Activated naive CD4-positive, alpha-beta T cell treated with anti-CD3 and anti-CD28 coated beads, Interleukin-2, amount 50 U/mL, for 72 hours (primary cell): ENCODE measurements at places on chromosomes 3 and 15. TPM values are rescaled to one million over a fixed set of nuclear protein-coding genes. Genes with fewer than 3 reads are reported as not detected.

Gene FGF7
- not detected for total RNA-seq

Gene SLC22A13
- 1.1 TPM for total RNA-seq

Gene IQCF5
- not detected for total RNA-seq

GRCh38 chr15:69407719-69408400 is 6.3 kb upstream of the KIF23 start:
- DNase-seq: no peak

DNA sequence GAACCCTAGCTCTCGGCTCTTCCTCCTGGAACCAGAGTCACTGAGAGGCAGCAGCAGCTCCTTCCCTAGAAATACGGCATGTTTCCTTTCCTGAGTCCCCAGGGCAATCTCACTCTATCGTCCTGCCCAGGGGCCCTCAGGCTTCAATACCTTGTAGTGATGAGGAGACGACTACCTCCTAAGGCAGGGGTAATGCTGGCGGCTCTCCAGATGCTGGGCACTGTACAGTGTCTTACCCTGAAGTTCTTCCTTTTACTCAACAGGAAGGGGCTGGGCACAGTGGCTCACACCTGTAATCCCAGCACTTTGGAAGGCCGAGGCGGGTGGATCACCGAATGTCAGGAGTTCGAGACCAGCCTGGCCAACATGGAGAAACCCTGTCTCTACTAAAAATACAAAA is 13.5 kb downstream of the TMEM44 start:
- no peak for DNase-seq

- no peak for DNase-seq
Measured at GRCh38 chr3:124701687-124702086, 28.6 kb upstream of the UMPS start.

DNA sequence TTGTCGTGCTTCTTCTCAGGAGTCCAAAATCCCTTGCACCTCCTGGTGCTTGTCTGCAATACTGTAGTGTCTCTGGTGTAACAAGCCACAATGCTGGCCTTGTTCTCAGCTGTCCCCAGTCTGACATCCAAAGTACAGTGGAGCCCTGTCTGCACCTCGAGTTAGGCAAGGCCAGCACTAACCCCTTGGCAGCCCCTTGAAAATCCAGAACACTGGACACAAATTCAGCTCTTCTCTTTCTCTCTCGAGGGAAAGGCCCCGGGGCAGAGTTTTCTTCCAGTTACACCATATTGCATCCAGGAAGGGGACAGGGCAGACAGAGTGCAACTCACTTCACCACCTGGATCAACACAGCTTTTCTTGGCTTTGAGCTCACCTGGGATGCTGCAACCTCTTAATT is 91.3 kb upstream of the ATP10A start:
- no peak for DNase-seq

DNA sequence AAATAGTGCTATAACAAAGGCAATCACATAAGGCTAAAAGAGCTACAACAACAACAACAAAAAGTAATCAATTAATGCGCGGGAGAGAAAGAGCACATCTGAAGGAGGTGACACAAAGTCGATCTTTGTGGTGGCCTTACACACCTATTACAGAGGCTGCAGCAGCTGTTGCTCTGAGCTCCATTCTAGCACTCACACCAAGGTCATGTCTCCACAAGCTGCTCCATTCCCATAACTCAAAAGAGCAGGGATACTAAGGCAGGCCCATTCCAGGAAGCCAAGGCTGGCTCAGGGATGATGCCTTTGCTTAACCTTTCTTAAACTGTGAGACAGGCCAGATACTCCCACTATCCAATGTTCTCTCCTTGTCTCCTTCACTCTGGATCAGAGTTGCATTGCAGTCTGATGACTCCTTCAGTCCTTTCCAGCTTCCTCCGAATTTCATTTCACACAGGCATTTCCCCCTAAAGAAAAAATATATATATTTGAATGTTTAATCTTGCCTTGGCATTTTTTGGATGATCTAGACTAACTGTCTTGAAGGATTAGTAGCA is 52.7 kb downstream of the SNTN start:
- no peak for DNase-seq

DNA sequence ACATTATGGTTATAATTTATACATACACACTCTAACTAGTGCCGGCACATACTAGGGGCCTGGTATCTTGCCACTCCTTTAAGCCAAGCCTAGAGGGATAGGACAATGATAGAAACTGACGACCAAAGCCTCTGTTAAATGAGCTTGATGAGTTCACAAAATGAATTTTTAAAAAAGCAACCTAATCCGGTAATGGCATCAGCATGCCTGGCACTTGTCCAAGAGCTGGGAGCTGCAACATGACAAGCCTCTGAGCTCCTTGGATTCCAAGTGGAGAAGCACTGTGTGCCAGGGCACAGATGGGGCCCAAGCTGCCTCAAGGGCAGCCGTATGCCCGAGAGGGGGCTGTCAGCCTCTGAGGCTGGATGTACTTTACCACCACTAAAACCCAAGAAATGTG is 9.7 kb downstream of the ETV5 start:
- no peak for DNase-seq

DNA sequence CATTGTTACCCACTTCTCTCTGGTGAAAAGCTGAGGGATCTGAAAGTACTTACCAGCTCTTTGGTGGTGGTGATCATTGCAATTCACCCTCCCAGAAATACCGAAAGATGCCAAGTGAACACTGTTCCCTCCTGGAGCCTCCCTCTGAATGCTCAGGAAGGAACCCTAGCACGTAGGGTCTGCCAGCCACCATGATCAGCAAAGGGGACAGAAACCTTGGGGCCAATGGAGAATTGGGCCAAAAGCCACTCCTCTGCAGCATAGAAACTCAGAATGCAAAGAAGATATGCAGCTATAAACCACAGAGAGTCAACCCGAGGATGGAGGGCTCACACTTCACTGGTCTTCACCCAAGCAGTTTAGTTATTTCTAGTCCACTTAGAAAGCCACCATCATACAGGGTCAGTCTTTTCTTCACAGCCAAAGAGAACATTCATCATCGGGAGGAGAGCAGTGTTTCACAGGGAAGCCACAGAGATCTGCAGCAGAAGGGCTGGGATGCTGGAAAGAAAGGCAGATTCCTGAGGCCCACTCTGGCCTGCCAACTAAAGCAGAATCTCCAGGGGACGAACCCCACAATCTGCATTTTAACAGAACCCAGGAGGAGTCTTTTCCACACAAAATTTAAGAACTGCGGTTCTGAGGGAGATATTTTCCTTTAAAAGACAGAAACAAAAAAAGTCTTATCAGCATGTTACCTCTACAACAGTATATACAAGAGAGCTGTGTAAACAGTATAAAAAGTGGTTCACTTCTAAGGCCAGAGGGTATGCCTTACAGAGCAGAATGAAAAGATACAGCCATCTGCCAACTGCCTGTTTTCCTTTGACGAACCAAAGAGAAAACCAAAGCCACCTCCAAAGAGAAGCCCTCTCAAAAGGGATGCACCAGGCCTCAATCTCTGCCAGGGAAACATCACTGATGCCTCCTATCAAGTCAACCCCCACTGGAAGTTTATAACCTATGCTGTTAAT is 11.3 kb downstream of the TBC1D2B start:
- no peak for DNase-seq

DNA sequence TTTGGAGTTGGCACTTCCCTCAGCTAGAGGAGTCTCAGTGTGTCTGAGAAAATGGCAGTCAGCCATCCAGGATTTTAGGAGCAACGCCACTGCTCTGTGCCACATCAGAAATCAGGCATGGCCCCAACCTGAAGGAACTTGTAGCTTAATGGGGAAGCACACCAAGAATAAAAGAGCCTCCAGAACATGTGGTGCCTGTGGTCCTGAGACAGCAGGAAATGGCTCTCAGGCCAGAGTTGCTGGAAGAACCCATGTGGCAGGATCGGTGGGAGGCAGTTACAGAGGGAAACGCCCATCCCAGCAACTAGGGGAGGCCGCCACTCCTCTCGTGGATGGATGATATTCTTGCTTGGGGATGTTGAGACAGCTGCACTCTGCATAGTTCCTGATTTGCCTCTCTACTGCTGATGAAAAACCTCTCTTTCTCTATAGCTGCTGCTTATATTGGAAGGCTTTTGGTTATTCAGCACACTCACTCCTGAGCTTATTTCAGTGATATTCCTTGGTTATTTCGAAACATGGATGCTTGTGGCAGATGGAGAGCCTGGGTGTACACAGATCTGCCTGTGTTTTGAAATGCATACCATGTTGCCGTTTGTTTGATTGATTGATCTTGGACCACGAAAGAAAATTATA is 52.4 kb downstream of the KLHL25 start:
- DNase-seq: no peak

DNA sequence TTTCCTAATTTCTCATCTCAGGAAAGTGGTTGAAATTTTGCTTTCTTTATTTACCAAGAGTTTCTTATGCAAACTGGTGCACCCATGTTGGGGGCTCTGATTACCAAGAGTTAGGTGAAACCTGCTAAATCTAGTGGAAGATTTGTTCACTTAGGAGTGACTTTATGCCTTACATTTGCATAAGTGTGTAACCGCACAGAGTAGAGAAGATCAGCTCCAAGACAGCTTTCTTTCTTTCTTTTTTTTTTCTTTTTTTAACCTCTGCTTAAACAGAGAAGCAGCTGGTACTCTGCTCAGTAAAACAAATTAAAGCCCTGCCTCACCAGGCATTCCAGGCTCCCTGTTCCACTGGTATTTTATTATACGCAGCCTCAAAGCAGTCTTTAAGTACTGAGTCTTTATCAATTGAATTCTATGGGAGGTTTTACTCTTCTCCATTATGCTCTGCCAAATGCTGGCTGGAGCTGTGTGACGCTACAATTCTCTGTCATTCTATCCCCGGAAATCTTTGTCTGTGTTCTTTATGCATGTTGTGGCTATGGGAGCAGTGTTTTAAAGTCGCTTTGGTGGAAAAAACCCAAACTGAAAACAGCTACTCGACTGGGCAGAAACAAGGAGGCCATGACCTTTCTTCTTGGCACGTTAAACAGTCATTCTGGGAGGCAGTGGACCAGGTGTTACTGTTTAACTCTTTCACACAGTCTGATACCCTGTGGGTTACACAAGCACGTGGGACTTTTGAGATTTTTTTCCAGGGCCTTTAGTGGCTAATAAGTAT is 55.2 kb upstream of the GBE1 start:
- DNase-seq: no peak

GRCh38 chr3:174333640-174334039 is 525.5 kb upstream of the NAALADL2 start:
- no peak for DNase-seq

DNA sequence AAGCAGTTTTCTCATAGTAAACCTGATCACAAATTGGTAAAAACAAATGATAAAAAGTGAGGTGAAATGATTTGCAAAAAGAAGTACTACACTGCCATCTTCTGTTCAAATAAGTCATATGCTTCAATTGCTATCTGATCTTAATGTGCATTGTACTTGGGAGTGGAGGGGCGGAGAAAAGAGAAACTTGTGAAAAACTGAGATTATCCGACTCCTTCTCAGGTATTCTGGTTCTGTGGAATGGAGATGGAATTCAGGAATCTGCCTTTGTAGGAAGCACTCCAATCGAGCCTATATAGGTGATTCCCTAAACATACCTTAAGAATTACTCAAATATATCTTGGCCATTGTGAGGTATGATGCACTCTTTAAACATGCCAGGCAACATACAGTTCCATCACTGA is 180.6 kb downstream of the CHL1 start:
- no peak for DNase-seq

DNA sequence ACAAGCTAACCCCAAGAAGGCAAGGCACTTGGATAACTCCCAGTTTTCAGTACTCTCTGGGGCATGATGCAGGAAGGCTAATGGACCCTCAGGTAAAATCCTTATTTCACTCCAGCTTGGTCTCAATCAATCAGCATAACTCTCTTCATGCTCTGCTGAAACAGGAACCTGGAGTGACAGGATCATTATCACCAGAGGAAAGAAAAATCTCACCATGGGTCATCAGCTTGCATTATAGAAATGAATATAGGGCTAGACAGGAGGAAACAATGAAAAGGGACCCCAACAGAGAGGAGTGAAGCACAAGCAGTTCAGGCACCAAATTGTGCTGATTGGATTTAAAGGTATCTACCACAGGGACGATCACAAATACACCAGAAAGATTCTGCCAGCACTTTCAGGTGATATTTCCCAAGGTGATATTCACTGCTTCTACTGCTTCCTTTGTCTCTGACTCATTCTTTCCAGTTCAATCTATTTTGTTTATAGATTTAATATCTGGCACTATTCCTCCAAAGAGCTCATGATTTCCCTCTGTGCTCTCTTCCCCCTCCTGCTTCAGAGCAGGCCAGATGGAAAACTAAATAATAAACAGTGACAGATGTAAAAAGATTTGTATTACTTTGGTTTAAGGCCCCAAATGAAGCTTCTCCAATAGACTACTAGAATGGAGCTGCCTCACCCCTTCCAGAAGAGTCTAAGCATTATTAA is 22.9 kb upstream of the THUMPD3 start:
- no peak for DNase-seq

GRCh38 chr15:29736744-29737020 is 85.6 kb downstream of the TJP1 start:
- DNase-seq: no peak
